ENCODE measurements at places on chromosomes 1 and 21.

DNA sequence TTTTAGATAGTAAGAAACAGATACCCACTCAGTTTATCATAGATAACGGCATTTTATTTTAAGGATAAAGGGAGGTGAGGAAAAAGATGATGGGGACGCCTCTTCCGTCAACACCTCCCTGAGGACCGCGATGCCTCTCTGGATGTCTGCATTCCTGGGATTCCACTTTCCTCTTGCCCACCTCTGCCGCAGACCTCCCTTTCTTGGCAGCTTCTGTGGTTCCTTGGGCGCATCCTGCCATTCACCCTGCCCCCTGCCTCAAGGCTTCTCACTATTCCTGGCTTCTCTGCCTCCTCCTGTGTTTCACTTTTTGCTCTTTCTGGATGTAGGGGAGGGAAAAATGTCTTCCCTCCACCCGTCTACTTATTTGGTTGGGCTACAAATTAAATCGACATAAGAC lies 19.9 kb downstream of the HUNK start:
- no peak for DNase-seq

- no peak for DNase-seq
Measured at GRCh38 chr1:185058110-185058509, 12.8 kb downstream of the RNF2 start.

DNA sequence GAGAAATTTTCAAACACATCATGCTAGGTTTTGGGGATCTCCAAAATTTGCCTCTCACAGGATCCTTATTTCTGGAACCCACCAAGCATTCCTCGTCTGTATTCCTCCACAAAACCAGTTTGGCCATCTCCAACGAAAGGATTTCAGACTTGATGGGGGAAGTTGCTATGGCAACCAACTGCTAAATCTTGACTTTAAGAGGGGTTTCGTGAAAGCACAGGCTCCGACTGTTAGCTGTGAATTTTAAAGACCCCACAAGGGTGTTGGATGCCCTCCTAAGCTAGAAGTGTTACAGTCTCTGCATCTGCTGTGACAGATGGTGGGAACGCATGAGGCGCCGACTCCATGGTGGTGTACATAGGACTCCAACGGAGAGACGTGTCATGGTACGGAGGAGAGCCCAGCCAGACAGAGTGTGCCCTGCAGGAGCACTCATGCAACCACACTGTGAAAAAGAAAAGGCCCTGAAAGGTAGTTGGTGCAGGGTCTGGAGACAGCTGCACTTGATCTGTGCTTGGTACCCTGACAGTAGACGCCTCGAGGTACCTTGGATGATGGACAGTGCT lies 147.1 kb downstream of the ASTN1 start:
- DNase-seq: no peak

GRCh38 chr1:31703431-31704270 lies at the start of gene COL16A1:
Gene COL16A1, minus strand, starts transcription at chr1:31704017. Its CDS starts 1,824 bp downstream, at chr1:31702193.
- no peak for DNase-seq

- peak; percentile 22 for DNase-seq
Measured at GRCh38 chr1:2554621-2555387, 1.4 kb upstream of the TNFRSF14 start.

DNA sequence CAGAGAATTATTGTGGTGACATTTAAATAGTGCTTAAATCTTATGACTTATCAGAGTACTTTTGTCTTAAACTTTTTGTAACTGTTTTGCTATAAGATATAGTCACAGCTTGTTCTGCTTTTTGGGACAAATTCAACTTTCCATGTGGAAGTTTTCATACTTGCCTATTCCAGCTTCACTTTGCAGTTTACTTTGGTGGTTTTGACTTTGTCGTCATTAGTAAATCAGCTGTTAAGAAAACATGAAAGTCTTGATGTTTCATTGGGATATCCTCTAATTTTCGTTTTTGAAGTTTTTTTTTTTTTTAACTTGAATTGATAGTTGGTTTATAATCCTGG lies 31.3 kb downstream of the SDCCAG8 start:
- no peak for DNase-seq

DNA sequence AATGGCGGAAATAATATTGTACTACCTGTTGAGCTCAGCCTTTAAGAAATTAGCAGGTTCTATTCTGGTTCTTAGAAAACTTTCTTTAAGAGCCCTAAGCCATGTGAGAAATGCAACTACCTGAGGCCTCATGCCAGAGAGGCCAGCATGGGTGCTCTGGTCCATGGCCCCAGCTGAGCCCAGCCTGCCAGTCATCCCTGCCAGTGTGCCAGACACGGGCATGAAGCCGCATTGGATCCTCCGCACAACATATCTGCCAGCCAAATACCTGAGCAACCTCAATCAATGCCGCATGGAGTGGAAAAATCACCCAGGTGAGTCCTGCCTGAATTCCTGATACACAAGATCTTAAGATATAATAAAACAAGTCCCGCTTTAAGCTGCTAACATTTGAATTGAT lies 91.8 kb downstream of the C21orf91 start:
- DNase-seq: no peak

DNA sequence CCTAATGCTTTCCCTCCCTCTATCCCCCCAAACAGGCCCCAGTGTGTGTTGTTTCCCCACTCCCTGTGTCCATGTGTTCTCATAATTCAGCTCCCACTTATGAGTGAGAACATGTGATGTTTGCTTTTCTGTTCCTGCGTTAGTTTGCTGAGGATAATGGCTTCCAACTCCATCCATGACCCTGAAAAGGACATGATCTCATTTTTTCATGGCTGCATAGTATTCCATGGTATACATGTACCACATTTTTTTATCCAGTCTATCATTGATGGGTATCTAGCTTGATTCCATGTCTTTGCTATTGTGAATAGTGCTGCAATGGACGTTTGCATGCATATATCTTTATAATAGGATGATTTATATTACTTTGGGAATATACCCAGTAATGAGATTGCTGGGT lies 8.7 kb downstream of the PRSS38 start:
- no peak for DNase-seq

- no peak for DNase-seq
Measured at GRCh38 chr1:197180252-197180878, 33.9 kb upstream of the ASPM start.

DNA sequence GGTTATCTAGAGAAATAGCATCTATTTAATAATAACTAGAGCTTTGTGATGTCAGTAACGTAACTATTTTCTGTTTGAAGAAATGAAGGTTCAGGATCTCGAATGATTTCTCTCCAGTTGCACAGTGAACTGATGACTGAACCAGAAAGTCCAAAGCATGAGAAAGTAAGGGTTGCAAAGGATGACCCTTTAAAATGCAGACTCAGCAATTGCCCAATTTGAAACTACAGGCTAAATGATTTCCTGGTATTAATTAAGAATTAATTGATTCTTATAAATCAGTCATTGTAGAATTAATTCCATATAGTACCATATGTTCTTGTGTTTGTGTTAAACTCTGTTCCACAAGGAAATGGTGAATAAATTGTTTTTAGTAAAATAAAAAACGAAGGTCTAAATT lies 318.6 kb downstream of the NFIA start:
- DNase-seq: no peak
